ENCODE measurements at places on chromosomes 5 and 9. TPM values are rescaled to one million over a fixed set of nuclear protein-coding genes. Genes with fewer than 3 reads are reported as not detected.
A peak's percentile ranks its signal among the peaks of the same experiment; 100 is the strongest.

DNA sequence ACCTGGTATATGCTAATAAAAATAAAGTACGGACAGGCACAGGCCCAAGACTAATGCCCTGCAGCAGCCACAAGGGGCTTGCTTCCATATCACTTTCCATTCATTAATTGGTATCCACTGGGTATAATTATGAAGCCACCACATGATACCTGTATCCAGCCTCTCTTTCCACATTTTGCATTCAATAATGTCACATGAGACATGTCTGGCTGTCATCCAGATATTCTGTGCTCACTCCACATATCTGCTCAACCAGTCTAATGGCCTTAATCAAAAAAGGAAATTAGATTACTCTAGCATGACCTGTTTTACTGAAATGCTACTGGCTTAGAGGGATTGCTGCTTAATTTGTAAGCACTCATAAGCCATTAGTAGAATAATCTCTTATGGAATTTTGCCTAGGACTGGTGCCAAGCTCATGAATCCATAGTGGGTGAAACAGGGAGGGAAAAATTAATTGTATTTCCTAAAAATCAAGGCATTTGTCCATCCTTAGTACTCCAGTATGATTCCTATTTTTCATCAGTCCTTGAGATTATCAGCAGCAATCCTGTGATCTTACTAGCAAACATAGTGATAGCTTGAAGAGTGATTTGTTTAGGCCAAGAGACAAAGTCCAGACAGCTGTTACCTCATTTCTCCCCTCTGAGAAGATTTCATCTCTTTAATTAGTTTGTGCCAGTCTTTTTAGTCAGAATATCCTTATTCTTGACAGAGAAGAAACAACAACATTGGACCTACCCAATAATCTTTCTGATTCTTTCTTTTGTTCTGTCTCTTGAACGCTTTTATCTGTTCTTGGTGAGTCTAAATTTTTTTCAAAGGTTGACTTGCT, 119.2 kb upstream of the ABCA1 start:
- DNase-seq, result no peak

DNA sequence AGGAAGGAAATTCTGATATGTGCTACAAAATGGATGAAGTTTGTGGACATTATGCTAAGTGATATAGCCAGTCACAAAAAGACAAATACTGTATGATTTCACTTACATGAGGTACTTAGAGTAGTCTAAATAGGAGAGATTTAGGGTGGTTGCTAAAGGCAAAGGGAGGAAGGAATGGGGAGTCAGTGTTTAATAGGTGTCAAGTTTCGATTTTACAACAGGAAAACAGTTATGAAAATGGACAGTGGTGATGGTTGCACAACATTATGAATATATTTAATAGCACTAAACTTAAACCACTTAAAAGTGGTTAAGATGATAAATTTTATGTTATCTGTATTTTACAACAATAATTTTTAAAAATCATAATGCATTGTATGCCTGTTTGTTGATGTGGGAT, 40.4 kb upstream of the ECM2 start:
- DNase-seq, result no peak

- DNase-seq, result no peak
Observed at GRCh38 chr5:178207183-178207916, 3.0 kb downstream of the HNRNPAB start.

DNA sequence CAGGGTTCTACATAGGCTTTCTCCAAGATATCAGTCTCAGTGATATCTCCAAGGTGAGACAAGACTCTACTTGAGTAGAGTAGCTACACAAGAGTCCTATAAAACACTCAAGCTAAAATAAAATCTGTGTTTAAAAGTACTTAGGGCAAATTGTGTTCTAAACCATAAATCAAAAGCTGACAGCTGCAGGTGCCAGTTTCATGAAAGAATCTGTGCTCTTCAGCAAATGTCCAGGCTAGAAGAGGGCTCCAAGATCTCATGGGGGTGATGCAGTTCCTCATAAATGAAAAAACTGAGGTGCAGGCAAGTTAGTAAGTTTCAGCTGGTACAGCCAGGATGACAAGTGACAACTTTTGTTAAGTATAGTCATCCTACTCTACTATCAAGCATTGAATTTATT, 142.8 kb upstream of the TNPO1 start:
- no peak for DNase-seq

DNA sequence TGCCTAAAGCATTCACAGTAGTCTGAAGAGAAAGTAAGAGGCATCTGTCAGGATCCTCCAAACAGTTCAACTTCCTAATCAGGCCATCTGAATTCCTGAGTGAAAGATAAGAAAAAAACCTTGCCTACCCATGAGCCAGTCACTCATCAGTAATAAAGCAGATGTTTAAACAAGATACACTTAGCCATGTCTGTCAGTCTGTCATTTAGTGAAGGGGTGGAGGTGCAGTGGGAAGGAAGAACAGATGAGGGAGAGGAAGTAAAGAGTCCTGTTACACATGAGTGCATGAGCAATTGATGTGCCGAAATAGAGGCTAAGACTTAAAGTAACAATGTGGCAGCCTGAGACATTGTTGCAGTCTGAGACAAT, 29.9 kb upstream of the DMRTA1 start:
- no peak for DNase-seq

DNA sequence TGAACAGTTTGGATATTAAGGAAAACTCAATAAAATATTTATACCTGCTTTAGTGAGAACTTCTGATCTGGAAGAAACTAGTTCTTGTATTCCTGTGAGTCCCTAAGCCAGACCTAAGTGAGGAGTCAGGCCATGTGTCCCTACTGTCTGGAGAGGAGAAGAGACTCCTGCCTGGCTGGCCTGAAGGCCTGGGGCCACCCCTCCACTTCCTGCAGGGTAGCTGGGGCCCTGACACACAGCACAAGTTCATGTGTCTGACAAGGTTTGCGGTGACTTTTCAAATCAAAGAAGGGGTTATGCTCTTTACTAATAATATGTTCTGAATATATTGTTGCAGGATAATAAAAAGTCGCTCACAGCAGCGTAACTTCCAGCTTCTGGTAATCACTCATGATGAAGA, 16.1 kb upstream of the IL13 start:
- DNase-seq, result no peak

DNA sequence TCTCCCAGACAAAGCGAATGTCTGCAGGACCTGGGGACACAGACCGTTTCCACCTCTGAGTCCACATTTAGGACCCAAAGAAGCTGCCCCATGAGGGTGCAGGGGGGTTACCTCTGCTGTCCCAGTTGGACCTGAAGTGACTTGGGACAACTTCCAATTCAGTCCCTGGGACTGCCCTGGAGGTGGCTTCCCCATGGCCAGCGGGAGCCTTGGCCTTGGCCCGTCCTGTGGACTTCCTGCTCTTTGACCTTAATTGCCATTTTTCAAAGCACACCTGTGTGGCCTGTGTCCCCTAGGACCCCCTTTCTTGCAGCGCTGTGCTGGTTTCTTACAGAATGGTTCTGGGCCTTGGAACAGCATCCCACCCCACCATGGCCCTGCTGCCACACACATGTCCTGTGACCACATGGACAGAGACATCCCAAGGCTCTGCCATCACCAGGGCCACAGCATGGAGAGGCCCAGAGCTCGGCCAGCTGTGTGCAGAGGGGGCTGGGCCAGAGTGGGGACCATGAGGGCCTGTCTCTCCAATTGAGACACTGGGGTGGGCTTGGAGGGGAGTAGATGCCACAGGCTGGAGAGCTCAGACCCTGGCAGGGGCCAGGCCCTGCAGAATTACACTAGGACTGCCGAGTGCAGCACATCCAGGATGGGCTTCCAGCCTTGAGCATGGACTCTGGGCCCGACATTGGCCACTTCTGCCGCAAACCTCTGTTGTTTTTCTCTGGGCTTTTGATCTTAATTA, 45.8 kb downstream of the SECISBP2 start:
- DNase-seq, result peak; percentile 83

DNA sequence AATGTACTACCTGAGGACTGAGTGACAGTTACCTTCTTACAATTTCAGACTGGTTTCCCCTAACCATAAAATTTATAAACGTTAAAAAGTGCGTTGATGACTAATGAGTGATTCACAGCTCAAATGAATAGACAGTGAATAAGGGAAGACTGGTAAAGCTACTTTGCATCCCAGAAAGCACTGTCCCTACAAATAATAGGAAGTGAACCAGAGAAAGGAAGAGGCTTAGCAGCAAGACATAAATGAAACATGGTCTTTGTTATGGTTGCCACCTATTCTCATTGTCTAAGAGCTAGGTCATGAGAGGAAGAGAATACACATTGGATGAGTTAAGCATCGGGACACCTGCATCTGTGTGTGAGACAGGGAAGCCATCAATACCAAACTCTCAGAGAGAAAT, 849.2 kb downstream of the TAF11L14 start:
- no peak for DNase-seq

- DNase-seq, result no peak
Observed at GRCh38 chr5:67693956-67694809, 497.6 kb upstream of the CD180 start.

- no peak for DNase-seq
Observed at GRCh38 chr5:174281855-174282254, 236.3 kb downstream of the NSG2 start.

DNA sequence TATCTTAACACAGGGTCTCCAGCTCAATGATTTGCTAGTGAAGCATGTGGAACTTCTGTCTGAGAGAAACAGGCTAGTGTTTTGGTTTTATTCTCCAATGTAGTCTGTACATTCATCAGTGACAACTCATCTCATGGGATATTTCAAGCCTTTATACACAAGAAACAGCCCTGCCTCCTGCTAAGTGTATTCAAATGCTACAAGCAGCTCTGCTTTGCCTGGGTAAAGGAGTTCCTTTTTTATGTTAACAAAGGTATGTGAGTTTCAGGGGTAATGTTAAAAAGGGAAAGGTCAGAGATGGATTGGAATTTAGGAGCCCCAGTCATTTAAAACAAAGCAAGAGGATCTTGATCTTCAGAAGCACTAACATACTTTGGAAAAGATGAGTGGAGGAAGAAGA, 498.7 kb downstream of the ISL1 start:
- DNase-seq, result no peak

- DNase-seq, result no peak
Observed at GRCh38 chr5:135747824-135748223, 86.6 kb upstream of the SLC25A48 start.

DNA sequence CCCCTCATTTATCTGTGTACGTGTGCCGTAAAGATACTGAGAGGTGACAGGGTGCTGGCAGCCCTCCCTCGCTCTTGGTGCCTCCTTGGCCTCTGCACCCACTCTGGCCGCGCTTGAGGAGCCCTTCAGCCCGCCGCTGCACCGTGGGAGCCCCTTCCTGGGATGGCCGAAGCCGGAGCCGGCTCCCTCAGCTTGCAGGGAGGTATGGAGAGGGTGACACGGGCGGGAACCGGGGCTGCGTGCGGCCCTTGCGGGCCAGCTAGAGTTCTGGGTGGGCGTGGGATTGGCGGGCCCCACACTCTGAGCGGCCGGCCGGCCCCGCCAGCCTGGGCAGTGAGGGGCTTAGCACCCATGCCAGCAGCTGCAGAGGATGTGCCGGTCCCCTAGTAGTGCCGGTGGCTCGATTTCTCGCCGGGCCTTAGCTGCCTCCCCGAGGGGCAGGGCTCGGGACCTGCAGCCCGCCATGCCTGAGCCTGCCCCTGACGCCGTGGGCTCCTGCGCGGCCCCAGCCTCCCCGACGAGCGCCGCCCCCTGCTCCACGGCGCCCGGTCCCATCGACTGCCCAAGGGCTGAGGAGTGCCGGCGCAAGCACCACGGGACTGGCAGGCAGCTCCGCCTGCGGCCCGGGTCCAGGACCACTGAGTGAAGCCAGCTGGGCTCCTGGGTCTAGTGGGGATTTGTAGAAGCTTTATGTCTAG, 21.6 kb downstream of the NKX2-5 start:
- DNase-seq, result no peak

- no peak for DNase-seq
Observed at GRCh38 chr5:130151239-130151638, 247.0 kb downstream of the CHSY3 start.

DNA sequence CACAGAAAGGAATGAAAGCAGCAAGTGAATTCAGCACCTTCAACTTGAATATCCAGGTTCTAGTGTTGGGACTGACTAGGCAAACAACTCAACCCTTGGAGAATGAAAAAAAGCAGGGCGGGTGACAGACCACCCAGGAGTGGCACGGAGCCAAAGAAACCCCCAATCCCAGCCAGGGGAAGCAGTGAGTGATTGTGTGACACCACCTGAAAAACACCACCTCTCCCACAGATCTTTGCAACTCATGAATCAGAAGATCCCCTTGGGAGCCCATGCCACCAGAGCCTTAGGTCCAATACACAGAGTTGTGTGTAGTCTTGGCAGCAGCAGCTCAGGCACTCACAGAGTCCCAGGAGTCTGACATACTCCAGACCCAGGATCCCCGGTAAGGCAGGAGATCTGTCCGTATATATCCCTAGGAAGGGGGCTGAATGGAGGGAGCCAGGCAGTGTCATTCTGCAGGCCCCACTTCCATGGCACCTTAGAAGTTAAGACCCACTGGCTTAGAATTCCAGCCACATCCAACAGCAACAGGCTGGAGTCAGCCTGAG, 22.1 kb upstream of the ROR2 start:
- no peak for DNase-seq

GRCh38 chr9:110455860-110456259, 118.2 kb upstream of the TXNDC8 start:
- no peak for DNase-seq

DNA sequence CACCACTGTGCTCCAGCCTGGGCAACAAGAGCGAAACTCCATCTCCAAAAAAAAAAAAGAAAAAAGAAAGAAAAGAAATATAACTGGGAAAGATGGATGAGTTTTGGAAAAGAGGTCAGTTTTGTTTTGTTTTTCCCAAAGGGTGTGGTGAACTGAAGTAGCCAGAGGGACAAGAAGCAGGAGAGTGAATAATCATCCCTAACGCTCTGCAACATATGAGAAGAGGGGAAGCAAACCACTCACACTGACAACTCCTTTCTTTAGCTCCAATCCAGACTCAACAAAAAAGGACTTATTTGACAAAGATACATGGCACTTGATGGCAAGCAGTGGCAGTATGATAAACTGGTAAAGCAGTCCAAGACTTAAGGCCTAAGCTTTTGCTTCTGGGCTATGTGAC, 176.1 kb upstream of the HMHB1 start:
- DNase-seq, result no peak

DNA sequence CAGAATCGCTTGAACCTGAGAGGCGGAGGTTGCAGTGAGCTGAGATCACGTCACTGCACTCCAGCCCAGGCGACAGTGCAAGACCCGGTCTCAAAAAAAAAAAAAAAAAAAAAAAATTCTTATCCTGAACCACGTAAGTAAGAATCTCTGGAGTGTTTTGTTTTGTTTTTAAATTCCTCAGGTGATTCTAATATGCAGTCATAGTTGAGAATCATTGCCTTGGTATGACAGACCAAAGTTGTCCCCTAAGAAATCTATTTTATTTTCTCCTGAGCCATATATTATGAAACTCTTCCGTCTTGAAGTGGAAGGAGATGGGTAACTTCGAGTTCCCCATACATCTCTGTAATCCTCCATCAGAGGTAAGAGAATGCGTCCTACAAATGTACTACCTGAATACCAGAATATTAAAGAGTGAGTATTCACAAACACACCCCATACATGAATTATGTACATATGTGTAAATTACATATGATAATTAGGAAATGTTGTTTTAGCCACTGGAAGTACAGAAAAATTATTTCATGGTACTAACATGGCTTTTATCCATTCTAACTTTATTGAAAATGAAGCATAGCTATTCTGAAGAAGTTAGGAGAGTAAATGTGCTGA, 26.7 kb upstream of the SVEP1 start:
- no peak for DNase-seq

The CLIC3 gene
- total RNA-seq, result 1.6 TPM

The PCDH1 gene
- 43.8 TPM for total RNA-seq

The GABRA6 gene
- not detected for total RNA-seq

The TNFSF8 gene
- 4.6 TPM for total RNA-seq

The MEF2C gene
- 62.2 TPM for total RNA-seq

The SH3TC2 gene
- total RNA-seq, result 0.64 TPM

The CHSY3 gene
- total RNA-seq, result 4.8 TPM

The SPATA31C1 gene
- total RNA-seq, result not detected

The SLC4A9 gene
- 0.22 TPM for total RNA-seq

The ENHO gene
- not detected for total RNA-seq

All from mesenteric fat pad (tissue), 1 donor.